ENCODE measurements at places on chromosomes 1 and 21.
A peak's percentile ranks its signal among the peaks of the same experiment; 100 is the strongest.

DNA sequence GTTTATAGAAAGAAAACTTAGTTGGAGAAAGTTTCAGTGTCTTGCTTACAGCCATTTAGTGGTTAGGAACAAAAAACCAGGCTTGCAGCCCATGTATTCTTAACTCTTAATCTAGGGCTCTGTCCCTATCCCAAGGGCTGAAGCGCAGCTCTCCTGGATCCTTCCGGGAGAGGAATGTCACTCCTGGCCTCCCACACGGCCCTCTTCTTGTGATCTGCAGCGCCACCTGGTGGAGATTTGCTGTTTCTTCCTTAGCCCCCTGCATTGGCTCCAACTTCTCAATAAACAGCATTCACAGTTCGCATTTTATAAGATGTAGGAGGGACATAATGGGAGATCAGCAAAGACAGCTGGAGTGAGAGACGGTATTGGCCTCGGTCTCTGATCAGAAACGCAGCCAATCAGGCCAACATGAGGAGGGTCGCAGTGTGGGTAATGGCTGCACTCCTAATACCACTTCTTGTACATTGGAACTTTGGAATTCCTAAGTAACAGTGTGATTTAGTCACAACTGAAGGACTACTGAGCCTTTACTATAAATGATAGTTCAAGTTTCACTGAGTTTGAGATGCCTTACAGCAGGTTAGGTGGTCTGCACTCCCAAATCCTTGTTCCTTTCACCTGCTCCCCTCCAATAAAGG, 283.4 kb downstream of the ASTN1 start:
- DNase-seq = no peak

DNA sequence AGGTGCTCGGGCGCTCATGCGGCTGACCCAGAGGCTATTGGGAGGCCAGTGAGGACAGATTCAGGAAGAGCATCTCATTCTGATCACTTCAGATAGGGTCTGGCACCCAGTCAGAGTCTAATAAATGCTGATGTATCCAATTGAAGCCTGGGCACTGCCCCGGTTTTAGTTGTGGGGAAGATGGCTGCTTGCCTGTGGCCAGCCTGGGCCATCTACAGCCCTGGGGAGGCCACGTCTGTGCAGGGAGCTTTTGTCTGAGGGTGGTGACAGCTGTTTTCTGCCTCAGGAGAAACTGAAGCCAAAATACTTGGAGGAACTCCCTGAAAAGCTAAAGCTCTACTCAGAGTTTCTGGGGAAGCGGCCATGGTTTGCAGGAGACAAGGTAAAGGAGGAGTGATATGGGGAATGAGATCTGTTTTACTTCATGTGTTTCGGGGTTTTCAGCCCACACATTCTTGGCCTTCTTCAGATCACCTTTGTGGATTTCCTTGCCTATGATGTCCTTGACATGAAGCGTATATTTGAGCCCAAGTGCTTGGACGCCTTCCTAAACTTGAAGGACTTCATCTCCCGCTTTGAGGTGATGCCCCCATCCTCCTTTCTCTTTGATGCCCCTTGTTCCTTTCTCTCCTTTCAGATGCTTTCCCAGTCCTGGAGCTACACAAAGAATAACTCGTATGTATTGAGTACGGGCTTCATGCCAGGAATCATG, 2.8 kb downstream of the GSTM5 start:
- no peak for DNase-seq

GRCh38 chr1:28860332-28861073, 48.5 kb downstream of the OPRD1 start:
- DNase-seq = no peak

DNA sequence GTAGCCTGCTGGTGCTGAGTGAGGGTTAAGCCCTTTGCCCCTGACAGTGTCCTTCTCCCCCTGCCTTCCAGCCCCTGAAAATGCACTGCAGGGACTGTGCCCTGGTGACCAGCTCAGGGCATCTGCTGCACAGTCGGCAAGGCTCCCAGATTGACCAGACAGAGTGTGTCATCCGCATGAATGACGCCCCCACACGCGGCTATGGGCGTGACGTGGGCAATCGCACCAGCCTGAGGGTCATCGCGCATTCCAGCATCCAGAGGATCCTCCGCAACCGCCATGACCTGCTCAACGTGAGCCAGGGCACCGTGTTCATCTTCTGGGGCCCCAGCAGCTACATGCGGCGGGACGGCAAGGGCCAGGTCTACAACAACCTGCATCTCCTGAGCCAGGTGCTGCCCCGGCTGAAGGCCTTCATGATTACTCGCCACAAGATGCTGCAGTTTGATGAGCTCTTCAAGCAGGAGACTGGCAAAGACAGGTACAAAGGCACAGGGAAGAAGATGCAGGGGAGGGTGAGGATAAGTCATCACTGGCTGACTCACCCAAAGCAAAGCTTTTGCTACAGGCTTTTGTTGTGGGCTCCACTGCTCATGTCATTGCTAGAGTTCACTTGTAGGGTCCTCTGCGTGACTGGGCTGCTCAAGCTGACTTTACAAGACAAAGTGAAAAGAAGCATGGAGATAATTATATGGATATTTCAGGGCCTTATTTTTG, 174.9 kb downstream of the PIGK start:
- no peak for DNase-seq

- DNase-seq = peak; percentile 33
Measured at GRCh38 chr1:23838401-23838866, 13.2 kb upstream of the HMGCL start.

- DNase-seq = no peak
Measured at GRCh38 chr1:239997515-239998311, 94.0 kb upstream of the FMN2 start.

- no peak for DNase-seq
Measured at GRCh38 chr1:210937846-210938245, 196.1 kb downstream of the KCNH1 start.

- DNase-seq = no peak
Measured at GRCh38 chr1:231523816-231524215, 4.7 kb upstream of the TSNAX start.

GRCh38 chr1:6989212-6990159, 204.2 kb downstream of the CAMTA1 start:
- DNase-seq = no peak

GRCh38 chr1:84301004-84301784, at the start of gene SAMD13:
SAMD13 (plus strand) TSS chr1:84301708; CDS start chr1:84303235, 1,527 bp downstream.
- DNase-seq = peak; percentile 47

GRCh38 chr1:50048791-50049190, 25.0 kb upstream of the AGBL4 start:
- no peak for DNase-seq

- DNase-seq = no peak
Measured at GRCh38 chr1:53640701-53641075, 98.3 kb downstream of the GLIS1 start.

GRCh38 chr1:157628773-157629172, 30.9 kb upstream of the FCRL4 start:
- no peak for DNase-seq

DNA sequence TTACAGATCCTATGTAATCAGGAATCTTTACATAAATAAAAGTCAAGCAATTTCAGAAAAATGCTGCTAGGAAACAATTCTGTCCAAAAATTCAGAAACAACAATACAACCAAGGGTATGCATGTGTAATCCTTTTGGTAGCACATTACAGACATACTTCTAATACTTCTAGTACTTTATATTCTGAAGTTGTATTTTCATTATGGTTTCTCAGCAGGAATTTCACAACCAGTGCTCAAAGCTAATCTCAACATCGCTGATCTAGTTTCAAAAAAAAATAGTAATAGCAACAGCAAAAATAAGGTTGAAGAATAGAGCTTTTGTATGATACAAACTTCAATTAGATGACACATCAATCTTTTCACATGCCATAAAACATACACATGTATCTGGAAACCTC, 545.2 kb downstream of the LTN1 start:
- DNase-seq = no peak

DNA sequence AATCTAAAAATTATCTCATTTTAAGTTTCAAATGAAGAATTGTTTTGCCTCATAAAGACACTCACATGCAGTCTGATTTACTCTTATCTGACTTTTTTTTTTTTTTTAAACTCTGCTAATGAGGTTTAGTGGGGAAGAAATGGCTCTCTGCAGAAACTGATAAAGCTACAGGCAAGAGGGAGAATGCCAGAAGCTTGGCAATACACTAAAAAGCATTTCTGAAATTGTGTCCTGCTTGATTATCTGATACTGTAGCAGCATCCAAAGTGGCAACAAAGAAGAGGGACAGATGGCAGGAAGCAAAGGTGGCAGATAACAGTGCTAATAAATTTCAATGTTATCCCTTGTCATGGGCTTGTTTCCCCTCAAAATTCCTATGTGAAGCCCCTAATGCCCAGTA, 1744.9 kb downstream of the NCAM2 start:
- no peak for DNase-seq

DNA sequence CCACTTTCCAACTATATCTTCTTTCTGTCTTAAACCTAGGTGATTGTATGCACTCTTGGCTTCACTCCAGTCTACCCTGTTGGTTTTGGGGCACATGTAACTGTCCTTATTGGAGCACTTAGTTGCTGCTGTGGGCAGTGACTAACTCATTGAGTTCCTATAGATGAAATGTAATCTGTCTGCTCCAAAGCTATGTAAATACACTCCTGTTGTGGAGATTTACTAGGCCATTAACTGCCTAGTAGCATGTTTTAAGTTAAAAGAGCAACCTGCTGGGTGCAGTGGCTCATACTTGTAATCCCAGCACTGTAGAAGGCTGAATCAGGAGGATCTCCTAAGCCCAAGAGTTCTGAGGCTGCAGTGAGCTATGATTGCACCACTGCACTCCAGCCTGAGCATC, 137.6 kb downstream of the ZMYM4 start:
- DNase-seq = no peak

- no peak for DNase-seq
Measured at GRCh38 chr21:45533361-45533845, 8.8 kb downstream of the SLC19A1 start.

DNA sequence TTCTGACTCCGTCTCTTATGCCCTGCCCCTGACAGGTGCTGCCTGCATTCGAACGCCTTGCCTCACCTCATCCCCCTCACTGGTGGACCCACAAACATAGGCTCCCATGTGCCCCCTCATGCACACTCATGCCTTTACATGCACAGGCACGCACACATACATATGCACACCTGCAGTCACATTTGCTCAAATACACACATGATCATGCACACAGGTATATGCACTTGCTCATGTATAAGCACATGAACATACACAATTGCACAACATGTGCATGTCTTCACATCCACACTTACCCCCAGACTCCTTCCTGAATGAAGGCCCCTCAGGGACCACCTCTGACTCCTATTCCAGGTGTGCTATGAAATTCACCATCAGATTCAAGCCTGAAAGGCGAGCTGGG, 506.9 kb downstream of the PTPRU start:
- DNase-seq = no peak

DNA sequence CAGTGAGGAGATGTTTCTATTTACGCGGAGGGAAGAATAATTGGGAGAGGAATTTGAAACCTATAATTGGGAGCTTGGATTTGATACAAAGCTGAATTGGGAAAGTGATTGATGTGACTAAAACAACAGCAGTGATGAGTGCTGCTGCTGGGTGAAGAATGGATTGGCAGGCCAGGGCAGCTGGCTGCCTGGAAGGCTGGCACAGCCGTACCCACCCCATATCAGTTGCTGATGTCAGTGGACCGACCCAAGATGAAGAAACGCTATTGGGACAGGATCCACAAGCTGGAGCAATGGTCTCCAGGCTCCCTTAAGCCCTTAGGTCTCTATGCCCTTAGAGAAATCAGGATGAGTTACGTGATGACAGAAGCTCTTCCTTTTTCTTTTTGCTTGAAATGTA, 47.4 kb downstream of the GRIK1 start:
- DNase-seq = no peak

GRCh38 chr1:226619031-226619430, 70.5 kb downstream of the STUM start:
- no peak for DNase-seq

- no peak for DNase-seq
Measured at GRCh38 chr1:223319905-223320580, 43.9 kb downstream of the SUSD4 start.

- no peak for DNase-seq
Measured at GRCh38 chr1:17607644-17608581, 68.4 kb downstream of the ARHGEF10L start.

DNA sequence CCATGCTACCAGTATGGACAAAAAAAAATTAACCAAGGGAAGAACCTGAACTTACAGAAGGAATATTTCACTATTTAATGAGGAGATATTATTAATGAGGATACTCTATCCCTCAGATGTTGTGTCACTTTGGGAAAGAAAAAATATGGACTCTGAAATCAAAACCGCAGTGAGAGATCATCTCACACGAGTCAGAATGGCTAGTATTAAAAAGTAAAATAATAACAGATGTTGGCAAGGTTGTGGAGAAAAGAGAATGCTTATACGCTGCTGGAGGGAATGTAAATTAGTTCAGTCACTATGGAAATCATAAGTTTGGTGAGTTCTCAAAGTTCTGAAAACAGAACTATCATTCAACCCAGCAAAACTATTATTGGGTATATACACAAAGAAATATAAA, 30.9 kb downstream of the TNFSF4 start:
- no peak for DNase-seq

GRCh38 chr1:152112101-152112884, 3.0 kb downstream of the TCHH start:
- no peak for DNase-seq

- DNase-seq = no peak
Measured at GRCh38 chr1:145956781-145957442, 905 bp downstream of the LIX1L start.

- DNase-seq = no peak
Measured at GRCh38 chr1:228136901-228137300, 3.2 kb upstream of the GUK1 start.

DNA sequence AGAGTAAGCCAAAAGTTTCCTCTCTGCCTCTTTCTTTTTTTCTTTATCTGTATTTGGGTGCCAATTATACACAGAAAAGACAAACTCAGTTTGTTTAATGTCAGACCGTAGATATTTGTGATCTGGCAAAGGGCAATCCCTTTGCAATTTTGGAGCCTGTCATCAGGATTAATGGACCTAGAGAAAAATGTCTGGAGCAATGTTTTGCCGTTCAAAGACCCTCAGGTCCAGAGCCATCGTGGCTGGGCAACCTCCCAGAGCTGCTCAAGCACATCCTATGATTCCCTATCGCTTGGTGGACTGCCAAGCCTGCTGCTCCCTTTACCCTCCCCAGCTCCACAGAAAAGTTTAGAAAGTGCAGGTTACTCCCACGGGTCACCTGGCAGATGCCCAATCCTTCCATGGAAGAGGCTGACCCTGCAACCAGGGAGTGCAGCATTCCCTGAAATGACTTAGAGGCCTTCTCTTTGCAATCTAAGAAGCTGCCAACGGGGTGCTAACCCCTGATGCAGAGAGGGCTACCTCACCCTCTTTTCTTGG, 112.5 kb upstream of the NGF start:
- DNase-seq = no peak

- DNase-seq = no peak
Measured at GRCh38 chr1:85799737-85800136, 91.5 kb upstream of the ZNHIT6 start.

GRCh38 chr1:243525085-243525487, 269.2 kb downstream of the SDCCAG8 start:
- DNase-seq = no peak

DNA sequence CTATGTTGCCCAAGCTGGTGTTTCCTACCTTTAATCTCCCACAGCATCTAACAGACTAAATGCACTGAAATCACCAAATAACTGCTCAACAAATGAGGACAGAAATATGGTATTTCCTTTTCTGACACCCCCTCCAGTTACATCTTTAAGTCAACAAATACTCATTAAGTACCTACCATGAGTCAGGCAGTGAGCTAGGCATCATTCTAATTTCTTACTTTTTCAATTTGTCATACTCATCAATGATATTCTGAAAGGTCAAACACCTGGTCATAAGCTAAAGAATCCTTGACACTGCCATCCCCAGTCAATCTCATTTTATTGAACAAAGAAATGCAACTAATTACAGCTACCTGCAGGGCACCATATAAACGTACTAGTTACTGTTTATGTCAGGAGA, 36.6 kb downstream of the LUZP1 start:
- no peak for DNase-seq
